Activated naive CD4-positive, alpha-beta T cell treated with Interleukin-2 at 50 U/mL for 16 hours (primary cell): ENCODE measurements at places on chromosomes 5 and 9.

DNA sequence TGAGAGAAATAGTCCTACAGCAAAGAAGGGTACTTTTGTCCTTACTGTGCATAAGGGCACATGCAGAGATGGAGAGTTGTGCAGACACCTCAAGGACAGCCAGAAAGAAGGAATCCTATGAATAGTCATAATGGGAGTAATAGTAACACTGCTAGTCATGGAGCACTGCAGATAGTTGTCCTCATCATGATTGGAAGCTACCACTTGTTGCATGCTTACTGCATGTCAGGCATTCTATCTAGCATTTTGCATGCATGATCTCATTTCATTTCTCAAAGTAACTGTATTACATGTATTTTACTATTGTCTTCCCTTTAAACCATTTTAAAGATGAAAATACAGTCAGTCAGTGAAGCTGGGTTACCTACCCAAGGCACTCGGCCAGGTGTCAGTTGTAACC lies 81.3 kb downstream of the PIK3R1 start:
- no peak for DNase-seq

- DNase-seq = no peak
These were observed 120.0 kb upstream of the CDKN2B start for GRCh38 chr9:22129133-22129532.

- no peak for DNase-seq
These were observed 53.6 kb upstream of the RANBP6 start for GRCh38 chr9:6068983-6069382.

- no peak for DNase-seq
These were observed at the start of gene ALDH1A1 for GRCh38 chr9:72952914-72953313. TSS of gene ALDH1A1 (minus strand) at chr9:72953053. CDS start at chr9:72953000, 53 bp downstream.

- DNase-seq = no peak
These were observed 294.6 kb downstream of the GAS1 start for GRCh38 chr9:86652736-86653135.

DNA sequence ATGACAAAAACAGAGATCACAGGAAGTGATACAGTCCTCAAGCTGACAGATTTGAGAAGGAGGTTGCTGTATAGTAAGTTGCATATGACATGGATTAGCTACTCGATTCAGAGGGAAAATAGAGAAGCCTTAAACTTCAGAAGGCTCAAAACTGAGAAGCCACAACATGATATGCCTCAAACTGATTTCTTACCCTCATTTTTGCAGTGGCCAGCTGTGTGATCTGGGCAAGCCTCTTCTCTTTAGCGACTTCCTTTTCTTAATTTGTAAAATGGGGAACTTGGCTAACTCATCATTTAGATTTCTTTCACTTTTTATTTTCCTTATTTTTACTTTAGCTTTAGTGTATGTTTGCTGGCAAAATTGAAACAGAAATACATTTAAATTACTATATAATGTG lies 421.1 kb downstream of the KIF4B start:
- DNase-seq = no peak

GRCh38 chr9:87516222-87516925 lies 18.7 kb downstream of the DAPK1 start:
- DNase-seq = no peak

DNA sequence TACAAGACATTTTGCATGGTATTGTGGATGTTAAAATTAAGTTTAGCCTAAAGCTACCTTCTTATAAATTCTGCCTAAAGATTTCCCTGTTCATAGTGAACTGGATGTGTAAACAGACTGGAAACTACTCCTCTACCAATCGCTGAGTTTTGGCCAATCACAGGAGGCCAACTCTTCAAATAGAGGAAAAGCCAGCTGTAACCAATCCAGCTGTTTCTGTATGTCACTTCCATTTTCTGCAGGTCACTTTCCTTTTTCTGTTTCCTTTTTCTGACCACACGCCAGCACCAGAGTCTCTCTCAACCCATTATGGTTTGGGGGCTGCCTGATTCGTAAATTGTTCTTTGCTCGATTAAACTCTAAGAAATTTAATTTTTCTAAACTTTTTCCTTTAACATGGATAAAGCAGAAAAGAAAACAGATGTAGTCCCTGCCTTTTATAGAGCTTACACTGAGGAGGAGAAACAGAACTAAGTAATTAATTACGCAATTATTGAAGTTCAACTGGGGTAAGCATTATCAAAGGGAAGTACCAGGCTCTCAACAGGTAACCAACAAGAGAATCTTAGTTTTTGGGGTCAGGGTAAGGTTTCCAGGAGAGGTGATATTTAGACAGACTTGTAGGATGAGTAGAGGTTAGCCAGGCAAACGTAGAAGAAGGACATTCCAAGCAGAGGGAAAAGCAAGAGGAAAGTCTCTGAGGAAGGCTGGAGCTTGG lies 27.7 kb downstream of the RANBP3L start:
- no peak for DNase-seq

DNA sequence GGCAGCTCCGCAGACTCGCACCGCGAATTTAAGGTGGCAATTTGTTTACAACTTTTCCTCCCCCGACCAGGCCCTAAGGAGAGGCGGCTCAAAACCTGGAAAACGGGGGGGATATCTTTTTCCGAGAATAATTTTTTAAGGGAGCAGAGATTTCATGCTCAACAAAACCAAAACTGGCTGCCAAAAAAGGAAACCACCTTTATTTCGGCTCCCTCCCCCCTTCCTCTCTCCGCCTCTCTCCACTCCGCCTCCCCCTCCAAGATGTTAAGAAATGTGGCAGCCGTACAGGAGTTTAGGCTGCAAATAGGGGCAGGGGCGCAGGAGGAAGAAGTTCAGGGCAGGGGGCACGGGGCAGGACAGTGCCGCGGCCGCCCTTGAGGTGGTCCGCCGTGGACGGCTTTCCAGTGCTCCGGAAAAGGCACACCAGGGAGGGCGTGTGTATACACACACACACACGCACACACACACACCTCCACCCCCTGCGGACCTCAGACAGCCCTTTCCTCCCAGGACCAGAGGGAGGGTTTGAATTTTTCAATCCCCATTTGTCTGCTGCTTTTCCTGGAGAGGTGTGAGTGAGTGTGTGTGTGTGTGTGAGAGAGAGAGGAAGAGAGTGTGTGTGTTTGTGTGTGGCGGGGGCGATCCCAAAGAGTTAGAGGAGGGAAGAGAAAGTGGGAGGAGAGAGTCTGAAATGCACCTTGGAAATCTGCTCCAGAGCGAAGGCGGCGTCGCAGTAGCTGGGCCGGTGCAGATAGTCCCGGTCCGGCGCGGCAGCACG lies 9.1 kb downstream of the PTCH1 start:
- DNase-seq = peak; percentile 48

GRCh38 chr5:128920345-128921215 lies 44.7 kb upstream of the SLC27A6 start:
- no peak for DNase-seq

GRCh38 chr9:27053369-27054022 lies 48.0 kb upstream of the LRRC19 start:
- no peak for DNase-seq

DNA sequence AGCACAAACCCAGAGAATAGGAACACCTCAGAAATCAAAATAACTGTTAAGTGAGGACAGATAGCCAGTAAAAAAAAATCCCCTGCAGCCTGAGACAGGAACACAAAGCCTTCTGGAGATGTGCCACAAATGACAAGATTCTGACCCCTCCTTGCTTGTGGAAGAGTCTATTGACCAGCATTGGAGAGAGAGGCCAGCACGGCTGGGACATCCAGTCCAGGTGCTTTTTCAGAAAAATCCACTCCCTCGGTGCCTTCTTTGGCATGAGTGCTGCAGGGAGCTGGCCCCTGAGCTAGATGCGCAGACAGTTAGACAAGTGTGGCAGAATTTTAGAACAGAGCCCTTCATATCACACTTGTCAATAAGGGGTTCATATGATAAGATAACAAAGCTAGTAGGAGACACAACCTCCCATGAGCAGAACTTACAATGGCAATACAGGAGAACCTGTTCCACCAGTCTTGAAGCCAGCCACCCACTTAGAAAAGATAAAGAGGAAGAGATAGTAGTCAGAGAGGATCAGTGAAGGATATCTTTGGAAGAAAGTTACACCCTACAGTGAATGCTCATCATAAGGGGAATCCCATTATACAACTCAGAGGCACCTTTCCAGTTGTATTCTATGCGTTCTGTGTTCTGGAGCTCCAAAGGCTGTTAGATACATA lies 298.4 kb downstream of the TLE1 start:
- no peak for DNase-seq

- DNase-seq = no peak
These were observed 100.7 kb upstream of the SPRY4 start for GRCh38 chr5:142425286-142426065.

DNA sequence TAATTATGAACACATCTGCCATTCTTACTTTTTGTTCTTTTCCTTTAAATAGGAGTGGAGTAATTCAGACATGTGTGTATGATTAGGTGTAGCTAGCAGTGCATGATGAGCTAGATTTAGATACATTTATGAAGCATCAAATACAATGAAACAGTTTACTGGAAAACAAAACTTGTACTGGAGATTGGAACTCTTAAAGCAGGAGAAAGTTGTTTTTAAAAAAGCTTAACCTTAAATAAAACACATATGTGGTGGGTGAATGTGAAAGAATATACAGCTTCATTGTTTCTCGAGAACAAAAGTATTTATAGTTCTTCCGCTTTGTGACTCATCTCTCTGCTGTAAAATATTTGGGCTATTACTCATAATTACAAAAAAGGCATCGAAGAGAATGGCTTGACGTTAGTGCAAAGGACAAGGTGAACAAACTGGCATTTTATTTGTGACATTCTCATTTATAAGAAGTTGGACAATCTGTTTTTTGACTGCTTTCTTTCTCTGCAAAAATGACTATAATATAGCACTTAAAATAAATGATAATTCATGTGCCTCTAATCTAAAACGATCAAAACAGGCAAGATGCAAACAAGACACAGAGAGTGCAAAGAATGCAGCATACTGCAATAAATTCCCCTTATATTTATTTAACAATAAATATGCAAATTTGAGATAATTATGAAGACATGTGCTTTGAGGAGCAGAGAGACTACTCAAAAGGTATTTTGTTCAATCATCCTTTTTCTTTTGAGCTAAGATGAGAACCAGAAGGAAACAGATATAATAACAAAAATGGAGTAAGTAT lies 478.8 kb downstream of the CETN3 start:
- no peak for DNase-seq

- no peak for DNase-seq
These were observed 11.7 kb downstream of the TIMD4 start for GRCh38 chr5:156951359-156951758.

- DNase-seq = no peak
These were observed 90.8 kb upstream of the EGFLAM start for GRCh38 chr5:38167562-38167996.

DNA sequence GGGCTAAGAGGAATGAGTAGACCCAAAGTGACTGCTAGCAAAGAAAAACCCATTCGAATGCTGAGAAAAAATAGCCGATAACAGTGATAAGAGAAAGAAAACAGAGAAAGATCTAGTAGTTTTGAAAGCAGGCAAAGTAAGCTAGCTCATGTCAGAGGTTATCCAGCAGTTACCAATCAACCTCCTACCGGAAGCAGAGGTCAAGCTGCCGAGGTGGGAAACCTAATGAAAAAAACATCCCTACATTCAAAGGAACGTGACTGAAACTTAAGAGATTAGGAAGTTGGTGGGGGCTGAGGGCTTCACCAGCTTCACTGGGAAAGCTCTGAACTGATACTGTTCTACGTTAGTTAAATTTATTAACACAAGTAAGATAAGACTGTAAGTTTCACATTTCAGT lies 32.6 kb downstream of the SSBP2 start:
- no peak for DNase-seq

GRCh38 chr5:175521313-175521833 lies 43.0 kb downstream of the SFXN1 start:
- peak; percentile 46 for DNase-seq

DNA sequence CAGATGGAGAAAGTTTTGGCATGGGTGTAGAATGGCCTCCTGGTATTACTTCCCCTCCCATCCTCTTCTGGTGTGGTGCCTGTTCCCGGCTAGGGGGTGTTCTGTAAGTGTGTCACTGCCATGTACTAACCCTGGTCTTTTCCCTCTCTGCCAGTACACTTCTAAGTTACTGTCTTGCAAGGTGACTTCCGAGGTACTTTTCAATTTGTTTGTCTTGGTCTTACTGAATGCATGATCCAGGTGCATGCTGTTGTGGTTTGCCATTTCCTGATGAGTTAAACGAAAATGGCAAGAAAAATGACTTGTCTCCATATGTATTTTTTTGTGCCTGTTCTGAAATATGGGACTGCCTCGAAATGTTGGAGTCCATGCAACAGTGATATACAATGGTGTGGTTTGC lies 46.0 kb downstream of the C9orf152 start:
- no peak for DNase-seq

DNA sequence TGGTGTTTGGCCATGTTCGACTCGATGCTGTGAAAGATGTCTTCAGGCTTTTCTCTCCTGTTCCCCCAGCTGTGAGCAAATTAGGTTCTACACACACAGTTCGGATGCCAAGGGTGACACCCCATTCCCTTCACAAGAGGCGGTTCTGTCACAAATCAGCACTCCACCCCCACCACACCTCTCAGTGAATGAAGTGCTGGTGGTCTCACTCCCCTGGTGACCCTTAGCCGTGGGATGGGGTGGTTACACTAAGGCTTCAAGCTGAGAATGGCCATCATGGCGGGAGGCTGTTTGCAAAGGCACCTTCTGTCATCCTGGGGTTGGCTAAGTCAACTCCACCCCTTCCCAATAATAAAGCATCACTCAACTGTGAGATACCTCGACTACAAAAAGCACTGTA lies 26.4 kb downstream of the AMBP start:
- no peak for DNase-seq

DNA sequence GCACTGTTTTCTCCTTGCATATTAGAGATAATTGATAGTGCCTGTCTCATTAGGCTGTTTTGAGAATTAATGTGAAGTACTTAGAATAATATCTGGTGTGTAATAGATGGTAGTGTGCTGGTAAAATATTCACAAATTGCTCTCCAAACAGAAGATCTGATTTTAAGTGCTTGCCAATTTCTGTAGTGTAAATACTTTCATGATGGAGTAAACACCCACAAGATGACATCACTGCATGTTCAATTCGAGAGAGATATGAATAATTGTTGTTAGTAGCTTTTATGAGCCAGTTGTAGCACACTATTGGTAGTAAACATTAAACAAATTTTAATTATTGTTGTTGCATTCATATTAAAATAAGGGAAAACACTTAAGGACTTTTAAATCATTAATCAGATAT lies 392.3 kb upstream of the RIOK2 start:
- DNase-seq = no peak

GRCh38 chr9:98300611-98301010 lies 45.2 kb upstream of the TBC1D2 start:
- no peak for DNase-seq

DNA sequence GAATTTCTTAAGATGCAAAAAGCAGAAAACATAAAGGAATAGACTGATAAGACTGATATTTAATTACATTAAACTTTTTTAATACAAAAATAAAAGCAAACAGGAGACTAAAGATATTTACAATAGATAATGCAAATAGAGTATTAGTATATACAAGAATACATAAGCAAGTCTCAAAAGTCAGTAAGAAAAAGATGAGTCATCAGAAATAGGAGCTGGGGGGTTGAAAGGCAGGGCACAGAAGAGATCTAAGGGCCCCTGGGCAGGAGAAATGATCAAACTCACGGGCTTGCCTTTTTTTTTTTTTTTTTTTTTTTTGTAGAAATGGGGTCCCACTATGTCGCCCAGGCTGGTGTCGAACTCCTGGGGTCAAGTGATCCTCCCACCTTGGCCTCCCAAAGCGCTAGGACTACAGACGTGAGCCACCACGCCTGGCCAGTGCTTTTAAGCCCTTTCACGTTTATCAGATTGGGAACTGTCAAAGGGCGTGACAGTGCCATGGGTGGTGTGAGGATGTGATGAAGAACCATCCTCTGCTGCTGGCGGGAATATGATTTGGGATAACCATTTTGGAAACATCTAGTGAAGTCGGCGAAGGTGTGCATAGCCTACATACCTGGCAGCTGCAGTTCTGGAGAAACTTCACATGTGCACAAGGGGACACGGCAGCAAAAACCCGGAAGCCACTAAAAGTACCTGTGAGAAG lies 126.1 kb downstream of the CACNA1B start:
- DNase-seq = no peak
